ENCODE measurements at places on chromosomes 16 and 17.

DNA sequence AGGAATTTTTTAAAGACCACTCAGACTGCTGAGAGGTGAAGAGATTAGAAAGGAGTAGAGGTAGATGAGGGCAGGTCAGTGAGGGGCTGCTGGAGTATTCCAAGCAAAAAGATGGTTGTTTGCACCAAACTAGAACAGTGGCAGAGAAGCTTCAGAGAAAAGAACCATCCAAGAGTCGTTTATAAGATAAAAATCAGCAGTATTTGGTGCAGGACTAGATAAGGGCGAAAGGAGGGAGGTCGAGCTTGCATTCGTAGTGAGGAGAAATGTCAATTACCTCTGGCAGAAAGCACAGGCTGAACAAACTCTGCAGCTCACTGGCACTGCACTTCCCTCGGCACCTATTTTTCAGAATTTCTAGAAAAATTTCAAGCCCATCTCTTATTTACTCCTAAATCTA, 9.6 kb downstream of the TEX2 start:
- DNase-seq: no peak

- no peak for DNase-seq
Measured at GRCh38 chr17:12765548-12765947, 23.8 kb upstream of the ARHGAP44 start.

GRCh38 chr16:70674221-70675014, 11.4 kb downstream of the MTSS2 start:
- DNase-seq: no peak

DNA sequence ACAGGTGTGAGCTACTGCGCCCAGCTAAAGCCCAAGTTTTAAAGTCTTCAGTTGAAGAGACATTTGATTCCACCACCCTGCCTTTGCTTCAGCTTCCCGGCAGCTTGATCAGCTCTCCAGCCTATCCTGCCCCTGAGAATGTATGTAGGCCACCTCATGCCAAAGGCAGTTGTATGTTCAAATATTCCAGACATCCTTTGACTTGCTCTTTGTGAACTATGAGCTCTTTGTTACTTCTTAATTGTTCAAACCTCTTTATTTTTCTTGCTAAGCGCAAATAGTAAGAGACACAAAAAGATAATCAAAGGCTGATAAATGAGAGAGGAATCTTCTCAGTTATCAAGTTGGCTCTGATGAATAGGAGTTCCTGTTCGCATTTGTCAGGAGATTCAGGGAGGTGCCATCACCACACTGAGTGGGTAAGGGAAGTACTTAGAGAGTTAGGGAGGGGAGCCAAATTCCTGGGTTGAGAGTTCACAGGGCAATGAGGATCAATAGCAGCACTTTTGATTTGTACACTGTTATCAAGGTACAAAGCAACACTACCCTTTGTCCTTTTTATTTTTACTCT, 32.0 kb upstream of the SUPT4H1 start:
- DNase-seq: no peak

DNA sequence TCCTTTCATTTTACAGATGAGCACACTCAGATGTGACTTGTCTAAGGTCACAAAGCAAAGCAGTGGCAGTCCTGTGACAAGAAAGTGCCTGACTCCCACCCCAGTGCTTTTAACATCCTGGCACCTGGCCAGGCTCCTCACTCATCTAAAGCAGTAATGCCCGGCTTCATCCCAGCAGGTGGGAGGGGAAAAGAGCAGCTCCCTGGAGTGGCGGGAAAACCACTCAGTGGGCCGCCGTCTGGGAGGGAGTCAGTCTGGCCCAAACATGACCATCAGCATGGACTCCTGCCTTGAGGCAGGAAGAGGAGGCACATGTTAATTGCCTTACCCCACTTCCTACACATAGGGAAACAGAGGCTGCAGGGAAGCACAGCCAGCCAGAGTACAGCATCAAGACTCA, 2.6 kb downstream of the PCGF2 start:
- DNase-seq: no peak

DNA sequence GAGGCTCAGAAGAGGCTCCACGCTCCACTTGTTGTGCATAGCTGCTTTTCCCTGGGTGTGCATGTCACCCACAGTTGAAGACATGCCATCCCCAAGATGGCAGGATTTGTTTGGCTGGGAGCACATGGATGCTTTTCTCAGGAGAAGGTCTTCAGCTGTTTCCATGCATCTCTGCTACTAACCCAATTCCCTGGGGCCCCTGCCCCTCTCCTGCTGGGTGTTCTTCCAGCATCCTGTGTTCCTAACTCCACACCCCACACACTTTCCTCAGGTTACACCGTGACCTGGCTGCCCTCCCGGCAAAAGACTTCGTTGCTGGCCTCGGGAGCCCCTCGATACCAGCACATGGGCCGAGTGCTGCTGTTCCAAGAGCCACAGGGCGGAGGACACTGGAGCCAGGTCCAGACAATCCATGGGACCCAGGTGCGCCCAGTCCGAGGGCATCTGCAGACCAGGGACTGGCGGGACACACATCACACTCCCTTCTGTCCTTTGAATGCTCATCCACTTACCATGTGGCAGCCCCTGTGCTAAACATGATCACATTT, 21.5 kb downstream of the ITGAL start:
- no peak for DNase-seq

GRCh38 chr17:41178341-41178740, 320 bp upstream of the KRTAP4-2 start:
- no peak for DNase-seq

DNA sequence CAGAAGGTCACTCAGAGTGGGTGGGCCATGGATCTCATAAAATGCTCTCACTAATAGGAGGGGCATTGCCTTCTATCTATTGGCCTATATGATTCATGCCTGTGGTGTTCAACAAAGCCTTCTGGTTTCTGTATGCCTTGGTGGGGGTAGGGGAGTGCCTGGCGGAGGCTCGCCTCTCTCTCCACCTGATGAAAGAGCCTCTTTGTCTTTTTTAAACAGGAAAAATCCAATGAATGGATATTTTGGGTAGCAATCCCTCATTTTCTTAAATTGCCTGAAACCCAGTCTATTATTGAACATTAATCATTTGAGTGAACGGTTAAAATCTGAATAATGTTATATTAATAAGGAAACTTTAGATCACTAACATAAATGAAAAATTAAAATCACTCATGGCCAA, 90.6 kb downstream of the TOX3 start:
- DNase-seq: no peak

- no peak for DNase-seq
Measured at GRCh38 chr17:80224683-80225082, 4.5 kb downstream of the SLC26A11 start.

GRCh38 chr16:4082474-4083044, 33.7 kb downstream of the ADCY9 start:
- DNase-seq: no peak

- no peak for DNase-seq
Measured at GRCh38 chr16:7390974-7391373, 58.3 kb downstream of the RBFOX1 start.

GRCh38 chr17:72567774-72568173, 447.0 kb downstream of the SOX9 start:
- DNase-seq: no peak

DNA sequence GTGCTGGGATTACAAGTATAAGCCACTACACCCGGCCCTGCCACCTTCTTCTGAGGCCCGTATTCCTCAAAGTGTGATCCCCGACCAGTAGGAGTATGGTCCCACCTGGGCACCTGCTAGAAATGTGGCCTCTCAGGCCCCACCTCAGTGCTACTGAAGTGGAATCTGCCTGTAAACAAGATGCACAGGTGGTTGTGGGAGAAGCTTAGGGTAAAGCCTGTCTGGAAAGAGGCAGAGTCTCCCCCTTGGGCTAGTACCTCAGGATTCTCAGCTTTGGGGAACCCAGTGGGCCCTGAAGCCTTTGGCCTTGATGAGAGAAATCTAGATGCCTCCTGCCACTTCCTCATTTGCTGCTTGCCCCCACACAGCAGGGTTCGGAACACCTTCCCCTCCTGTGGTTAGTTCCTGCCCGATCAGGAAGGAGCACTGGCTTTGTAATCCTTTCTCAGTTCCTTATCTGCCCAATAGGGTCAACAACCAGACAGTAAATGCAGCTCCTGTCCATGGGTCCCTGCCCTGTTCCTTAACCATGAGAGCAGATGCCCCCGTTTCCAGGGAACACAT, 25.2 kb downstream of the TK2 start:
- DNase-seq: no peak

GRCh38 chr17:46160169-46160568, 33.1 kb downstream of the KANSL1 start:
- DNase-seq: no peak

DNA sequence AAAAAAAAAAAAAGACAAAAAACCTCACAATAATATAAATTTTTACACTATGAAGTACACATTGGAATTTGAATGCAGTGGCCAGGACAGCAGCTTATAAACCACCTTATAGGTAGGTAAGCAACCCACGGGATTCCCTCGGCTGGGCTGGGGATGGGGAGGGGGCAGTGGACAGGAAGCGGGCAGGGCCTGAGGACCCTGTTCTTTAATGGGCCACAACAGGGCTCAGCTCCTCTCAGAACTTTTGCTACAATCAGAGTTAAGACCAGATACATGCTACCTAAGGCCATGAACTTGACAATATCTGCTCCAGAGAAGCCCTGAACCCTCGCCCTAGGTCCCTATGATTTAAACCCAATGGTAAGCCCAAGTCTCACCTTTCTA, 25.1 kb downstream of the STAT5A start:
- no peak for DNase-seq

- no peak for DNase-seq
Measured at GRCh38 chr16:1433756-1434155, 2.9 kb downstream of the PERCC1 start.

GRCh38 chr16:88072571-88073001, 121.4 kb downstream of the BANP start:
- no peak for DNase-seq

GRCh38 chr17:38750312-38751121, 2.0 kb upstream of the PSMB3 start:
- DNase-seq: no peak

- DNase-seq: no peak
Measured at GRCh38 chr17:16040710-16041251, 41.2 kb downstream of the TTC19 start.

- no peak for DNase-seq
Measured at GRCh38 chr16:31471875-31472708, at the start of gene TGFB1I1. Gene TGFB1I1, plus strand, starts transcription at chr16:31472152. Its CDS starts 37 bp downstream, at chr16:31472189.

- DNase-seq: no peak
Measured at GRCh38 chr17:45029758-45030423, 21.5 kb downstream of the DCAKD start.

DNA sequence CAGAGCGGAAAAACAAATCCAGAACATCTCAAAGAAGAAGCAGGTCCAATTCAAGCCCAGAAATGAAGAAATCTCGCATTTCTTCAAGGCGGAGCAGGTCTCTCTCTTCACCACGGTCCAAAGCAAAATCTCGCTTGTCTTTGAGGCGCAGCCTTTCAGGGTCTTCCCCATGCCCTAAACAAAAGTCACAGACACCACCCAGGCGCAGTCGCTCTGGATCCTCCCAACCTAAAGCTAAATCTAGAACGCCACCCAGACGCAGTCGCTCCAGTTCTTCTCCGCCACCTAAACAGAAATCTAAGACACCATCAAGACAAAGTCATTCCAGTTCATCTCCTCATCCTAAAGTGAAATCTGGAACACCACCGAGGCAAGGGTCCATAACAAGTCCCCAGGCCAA, 10.3 kb downstream of the SRRM2 start:
- DNase-seq: no peak

DNA sequence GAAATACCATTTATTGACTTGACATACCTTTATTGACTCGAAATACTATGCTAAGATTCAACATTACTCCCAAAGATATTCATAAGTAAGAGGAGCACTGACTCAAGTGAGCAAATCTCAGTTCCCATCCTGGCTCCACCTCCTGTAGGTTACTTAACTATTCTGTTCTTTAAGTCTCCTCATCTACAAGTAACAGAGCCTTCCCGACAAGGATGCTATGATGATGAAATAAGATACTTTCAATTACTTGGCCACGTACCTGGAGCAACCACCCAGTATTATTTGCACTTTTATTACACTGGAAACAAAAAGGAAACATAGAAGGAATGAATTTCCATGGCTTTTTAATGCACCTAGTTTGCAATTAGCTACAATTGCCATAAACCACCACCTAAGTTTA, 16.3 kb downstream of the KANSL1 start:
- DNase-seq: no peak

- DNase-seq: no peak
Measured at GRCh38 chr16:55418586-55418985, 60.4 kb upstream of the MMP2 start.

GRCh38 chr16:4933871-4934395, 3.0 kb downstream of the PPL start:
- DNase-seq: no peak

- no peak for DNase-seq
Measured at GRCh38 chr17:77744066-77744988, 214.2 kb upstream of the TNRC6C start.

DNA sequence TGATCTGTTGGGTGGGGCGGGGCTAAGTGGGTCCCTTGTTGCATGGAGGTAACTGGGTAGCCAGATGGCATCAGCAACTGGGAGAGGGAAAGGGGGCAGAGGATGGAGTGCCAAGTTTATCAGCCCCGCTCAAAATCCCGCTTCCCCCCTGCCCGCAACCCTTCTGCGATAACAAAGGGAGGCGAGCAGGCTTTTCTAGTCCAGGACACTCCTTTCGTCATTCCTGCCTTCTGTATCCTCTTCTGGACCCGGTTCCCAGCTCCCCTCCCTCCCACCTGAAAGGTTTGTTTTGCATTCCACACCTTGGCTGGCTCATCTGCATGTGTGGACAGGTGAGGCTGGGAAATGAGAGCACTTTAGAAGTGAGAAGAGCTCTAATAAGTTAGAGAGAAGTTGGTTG, 53.3 kb downstream of the HLF start:
- no peak for DNase-seq

DNA sequence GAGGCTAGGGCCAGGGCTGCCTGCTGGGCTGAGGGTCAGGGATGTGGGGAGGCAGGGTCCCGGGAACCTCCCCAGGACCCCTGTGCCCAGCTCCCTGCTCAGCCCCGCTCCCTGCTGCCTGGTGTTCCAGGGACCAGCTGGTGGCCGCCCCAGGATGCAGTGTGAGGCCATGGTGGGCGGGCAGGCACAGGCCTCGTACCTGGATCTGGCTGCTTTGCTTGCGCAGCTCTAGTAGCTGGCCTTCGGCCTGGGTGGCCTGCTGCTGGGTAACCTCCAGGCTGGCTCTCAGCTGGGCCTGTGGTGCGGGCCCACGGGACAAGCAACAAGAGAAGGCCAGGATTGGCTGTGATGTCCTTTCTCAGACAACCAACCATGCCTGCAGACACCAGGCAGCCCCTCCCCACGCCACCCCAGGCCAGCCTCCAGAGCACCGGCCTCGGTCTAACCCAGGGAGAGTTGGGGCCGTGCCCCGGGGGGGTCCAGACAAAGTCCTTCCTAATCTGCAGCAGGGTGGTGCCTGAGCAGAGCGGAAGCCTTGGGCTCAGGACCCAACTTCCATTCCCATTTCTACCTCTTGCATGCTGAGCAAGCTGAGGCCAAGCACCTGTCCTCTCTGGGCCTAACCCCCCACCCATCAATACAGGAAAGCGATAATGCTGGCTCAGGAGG, 4.1 kb downstream of the TRIM65 start:
- no peak for DNase-seq

DNA sequence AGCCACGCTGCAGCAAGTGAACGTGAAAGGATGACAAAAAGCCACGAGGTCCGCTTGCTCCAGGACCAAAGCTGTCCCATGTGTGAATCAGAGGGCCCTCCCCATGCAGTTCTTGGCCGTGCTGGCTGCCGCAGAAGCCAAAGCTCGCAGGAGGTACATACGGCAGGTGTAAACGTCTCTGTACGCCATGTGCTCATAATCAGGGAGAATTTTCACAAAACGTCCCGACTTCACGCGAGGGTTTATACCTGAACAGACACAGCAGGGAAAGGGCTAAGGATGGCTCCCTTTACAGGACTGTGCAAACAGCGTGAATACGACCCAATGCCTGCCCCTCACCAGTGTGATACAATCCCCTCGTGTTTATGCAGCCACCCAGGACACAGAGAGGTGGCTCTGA, 25.3 kb downstream of the FBXO31 start:
- no peak for DNase-seq

Data from stimulated activated CD4-positive, alpha-beta T cell treated with anti-CD3 and anti-CD28 coated beads, Interleukin-2, amount 100 ng/mL, for 24 hours (primary cell).